ENCODE measurements at places on chromosomes 1 and 21. TPM values are rescaled to one million over a fixed set of nuclear protein-coding genes. Genes with fewer than 3 reads are reported as not detected.

DNA sequence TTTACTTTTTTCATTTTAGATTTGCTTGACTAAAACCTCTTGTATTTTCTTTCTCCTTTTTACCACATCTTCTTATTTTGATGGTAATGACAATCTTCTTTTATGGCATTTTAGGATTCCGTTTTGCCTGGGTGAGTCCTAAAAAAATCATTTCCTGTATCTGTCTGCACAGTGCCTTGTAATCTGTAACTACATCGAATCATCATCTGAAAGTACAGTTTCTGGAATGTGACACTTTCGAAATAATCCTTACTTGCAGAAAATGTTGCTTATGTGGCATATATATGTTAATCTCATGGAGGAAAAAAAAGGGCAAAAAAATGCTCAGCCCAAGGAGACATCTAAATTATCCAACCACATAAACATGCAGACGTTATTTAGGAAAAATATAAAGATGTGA is 29.0 kb downstream of the GREM2 start:
- no peak for DNase-seq

The CLCA1 gene
- not detected for total RNA-seq

GRCh38 chr1:2555634-2556276 is 416 bp upstream of the TNFRSF14 start:
- DNase-seq, result peak; percentile 98

The PGLYRP3 gene
- total RNA-seq, result not detected

- DNase-seq, result no peak
Measured at GRCh38 chr1:164950541-164950986, 391.6 kb downstream of the PBX1 start.

- no peak for DNase-seq
Measured at GRCh38 chr1:198333744-198334143, 176.9 kb downstream of the NEK7 start.

GRCh38 chr21:42597487-42598158 is 55.8 kb upstream of the PDE9A start:
- DNase-seq, result no peak

DNA sequence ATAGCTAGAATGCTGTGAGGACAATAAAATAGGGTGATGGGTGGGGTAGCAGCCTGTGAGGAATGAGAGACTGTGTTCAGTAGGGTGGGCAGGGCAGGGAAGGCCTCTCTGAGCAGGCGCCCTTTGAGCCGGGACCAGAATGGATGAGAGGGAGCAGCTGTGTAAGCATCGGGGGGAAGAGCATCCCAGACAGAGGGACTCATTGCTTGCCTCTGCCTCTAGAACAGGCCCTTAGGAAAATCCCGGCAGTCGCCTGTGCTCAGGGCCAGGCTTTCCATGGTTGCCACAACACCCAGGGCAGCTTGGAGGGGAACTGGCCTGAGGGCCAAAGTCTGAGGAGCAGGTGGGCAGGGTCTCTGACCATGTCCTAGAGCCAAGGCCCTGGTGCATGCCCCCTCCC is 774 bp downstream of the SLC2A7 start:
- no peak for DNase-seq

The RGS18 gene
- total RNA-seq, result 0.45 TPM

DNA sequence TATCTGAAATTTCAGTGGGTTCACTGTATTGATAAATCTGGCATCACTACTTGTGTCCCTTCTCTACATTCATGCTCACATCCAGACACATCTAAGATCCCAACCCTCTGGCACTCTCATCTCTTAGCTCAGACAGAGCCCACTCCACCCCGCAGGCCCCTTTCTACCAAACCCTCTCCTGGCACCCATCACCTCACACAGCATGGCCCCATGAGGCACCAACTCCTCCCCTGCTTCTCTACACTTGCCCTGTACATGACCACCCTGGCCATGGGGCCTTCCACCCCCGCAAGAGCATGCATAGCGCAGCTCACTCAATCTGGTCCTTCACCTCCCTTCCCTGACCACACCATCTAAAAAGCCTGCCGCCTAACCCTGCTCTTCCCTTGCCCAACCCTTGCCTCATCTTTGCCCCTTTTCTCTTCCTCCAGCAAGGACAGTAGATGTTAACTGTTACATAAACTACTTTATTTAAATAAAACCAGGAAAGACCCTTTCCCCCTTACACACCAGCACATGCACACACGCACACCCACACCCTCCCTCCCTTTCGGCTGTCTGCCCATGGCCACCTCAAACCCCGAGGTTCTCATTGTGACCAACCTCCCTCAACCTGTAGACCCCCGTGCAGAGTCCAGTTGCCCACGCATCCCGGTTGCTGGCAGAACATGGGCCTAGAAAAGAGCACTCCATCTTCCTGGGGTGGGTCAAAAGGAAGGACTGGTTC is 15.6 kb downstream of the SH3BP5L start:
- DNase-seq, result no peak

The CD101 gene
- total RNA-seq, result 1.3 TPM

The SH2D5 gene
- total RNA-seq, result 2.8 TPM

GRCh38 chr1:240455228-240455821 is 156.6 kb downstream of the GREM2 start:
- DNase-seq, result no peak

- no peak for DNase-seq
Measured at GRCh38 chr1:51818487-51818886, 60.0 kb downstream of the NRDC start.

The KIF14 gene
- total RNA-seq, result not detected

- DNase-seq, result peak; percentile 96
Measured at GRCh38 chr21:45136927-45137611, 62.7 kb downstream of the ADARB1 start.

- no peak for DNase-seq
Measured at GRCh38 chr1:100100202-100100601, 32.5 kb downstream of the SASS6 start.

GRCh38 chr1:69794831-69795230 is 227.1 kb downstream of the LRRC7 start:
- DNase-seq, result no peak

DNA sequence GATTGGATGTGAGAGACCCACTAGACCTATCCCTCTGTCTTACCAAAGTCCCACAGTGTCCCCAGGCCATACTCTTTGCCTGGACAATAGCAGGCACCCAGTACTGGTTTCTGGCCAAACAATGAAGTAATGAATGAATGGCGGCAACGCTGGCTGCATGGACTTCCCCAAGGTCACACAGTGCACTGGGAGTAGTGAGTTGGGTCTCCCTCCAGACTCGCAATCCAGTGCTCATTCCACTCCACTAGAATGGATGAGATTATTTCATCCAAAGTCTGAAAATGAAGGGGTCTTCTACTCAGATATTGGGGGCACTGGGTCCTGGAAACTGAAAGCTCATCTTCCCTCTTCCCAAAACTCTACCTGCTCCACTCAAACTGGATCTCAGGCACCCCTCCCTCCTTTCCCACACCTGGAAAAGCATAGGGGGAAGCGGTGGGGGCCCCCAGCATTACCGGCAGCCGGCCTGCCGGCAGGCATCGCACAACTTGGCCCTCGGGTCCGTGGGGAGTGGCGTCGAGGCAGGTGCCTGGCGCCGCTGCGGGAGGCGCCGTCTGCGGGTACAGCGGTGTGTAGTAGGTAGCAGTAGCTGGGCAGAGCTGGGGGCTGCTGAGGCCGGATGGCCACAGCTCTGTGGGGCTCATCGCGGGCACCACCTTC is 816 bp downstream of the E2F2 start:
- no peak for DNase-seq

DNA sequence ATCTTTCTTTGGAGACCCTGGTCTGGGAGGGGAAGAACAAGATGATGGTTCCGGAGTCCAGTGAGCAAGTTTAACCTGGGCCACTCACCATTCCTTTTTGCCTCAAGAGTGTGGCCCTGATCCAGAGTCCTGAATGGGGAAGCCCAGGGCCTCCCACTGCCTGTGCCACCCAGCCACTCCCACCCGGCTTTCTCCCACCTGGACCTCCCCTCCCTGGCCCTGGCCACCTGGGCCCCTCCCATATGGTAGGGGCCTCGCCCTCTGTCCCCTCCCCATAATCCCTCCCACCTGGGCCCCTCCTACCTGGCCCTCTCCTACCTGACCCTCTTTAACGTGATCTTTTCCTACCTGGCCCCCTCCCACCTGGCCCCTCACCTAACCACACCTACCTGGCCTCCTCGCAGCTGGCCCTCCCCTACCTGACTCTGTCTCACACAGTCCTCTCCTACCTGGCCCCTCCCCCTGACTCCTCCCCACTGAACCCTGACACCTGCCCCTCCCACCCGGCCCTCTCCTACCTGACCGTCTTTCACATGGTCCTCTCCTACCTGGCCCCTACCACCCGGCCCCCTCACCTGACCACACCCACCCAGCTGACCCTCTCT is 220.7 kb upstream of the VAMP3 start:
- no peak for DNase-seq

The TSPEAR gene
- not detected for total RNA-seq

The ARTN gene
- 0.42 TPM for total RNA-seq

DNA sequence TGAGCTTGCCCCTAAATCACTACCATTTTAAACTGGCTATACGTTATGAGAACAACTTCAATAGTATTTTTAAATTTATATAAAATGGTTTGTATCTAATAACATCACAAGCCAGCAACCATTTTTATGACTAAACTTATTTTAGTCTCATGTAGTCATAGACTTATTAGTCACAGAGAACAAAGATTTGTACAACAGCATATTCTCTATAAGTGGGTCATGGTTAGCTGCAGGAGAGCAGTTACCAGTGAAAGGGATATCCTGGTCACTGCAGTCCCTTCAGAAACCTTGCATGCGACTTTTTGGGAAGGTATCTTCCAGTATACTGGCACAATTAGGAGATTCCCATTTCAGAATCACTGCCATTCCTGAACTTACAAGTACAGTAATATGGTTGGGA is 90.0 kb downstream of the HFM1 start:
- no peak for DNase-seq

- no peak for DNase-seq
Measured at GRCh38 chr1:33985656-33986055, 121.8 kb downstream of the HMGB4 start.

- DNase-seq, result no peak
Measured at GRCh38 chr1:112767646-112768045, 52.5 kb upstream of the PPM1J start.

The TNFSF18 gene
- total RNA-seq, result not detected

The LCE2B gene
- not detected for total RNA-seq

The PCBP3 gene
- total RNA-seq, result 7.8 TPM

The KCNJ10 gene
- not detected for total RNA-seq

The GJA9 gene
- not detected for total RNA-seq

- no peak for DNase-seq
Measured at GRCh38 chr1:151478923-151479322, 19.6 kb upstream of the POGZ start.

GRCh38 chr1:170634824-170635410 is 29.0 kb upstream of the PRRX1 start:
- DNase-seq, result no peak

DNA sequence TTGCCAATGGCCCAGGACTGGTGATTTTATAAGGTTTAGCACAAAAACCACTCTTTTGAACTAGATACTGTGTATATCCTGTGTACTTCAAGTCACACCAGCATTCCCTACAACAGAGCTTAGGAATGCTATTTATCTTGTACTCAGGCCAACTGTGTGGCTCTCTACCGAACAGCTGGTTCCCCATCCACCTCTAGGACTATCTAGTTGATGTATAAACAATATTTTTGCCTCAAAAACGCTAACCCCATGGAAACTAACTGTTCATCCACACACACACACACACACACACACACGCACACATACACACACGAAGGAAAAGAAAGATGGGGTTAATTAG is 28.7 kb upstream of the SLC45A3 start:
- DNase-seq, result no peak

- no peak for DNase-seq
Measured at GRCh38 chr1:234842726-234843641, 233.0 kb upstream of the IRF2BP2 start.

DNA sequence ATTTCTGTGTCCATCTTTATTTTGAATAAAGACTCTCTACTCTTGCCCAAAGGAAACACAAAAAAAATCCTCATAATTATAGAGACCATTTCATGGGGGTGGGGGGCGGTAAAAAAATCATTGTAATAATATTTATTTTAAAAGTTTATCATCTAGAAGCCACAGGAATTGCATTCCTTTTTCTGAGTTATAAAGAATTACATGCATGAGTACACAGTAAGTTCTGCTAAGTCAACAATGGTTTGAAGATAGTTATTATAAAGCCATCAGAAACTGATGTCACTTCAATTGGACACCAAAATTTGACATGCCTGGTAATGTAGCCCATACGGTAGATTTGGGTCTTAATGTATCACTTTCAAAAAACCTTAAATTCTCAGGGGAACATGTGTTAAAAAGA is 478.1 kb upstream of the NR5A2 start:
- DNase-seq, result no peak

DNA sequence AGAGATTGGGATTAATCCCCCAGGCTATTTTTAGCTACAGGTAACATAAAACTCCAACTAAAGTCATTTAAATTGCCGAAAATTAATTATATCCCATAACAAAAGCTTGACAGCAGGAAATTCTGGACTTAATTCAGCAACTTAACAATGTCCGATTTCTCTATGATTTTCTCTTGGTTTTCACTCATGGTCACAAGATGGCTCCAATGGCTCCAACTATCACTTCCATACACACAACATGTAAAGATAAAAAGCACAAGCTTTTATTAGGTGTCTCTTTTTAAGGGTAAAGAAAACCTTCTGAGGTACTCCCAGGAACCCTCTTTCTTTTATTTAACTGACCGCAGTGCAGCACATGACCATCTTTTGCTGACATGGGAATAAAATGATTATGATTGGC is 363.5 kb upstream of the PTBP2 start:
- DNase-seq, result no peak

The ABCB10 gene
- total RNA-seq, result 22.5 TPM
